Activated naive CD4-positive, alpha-beta T cell treated with Interleukin-2 at 50 U/mL for 16 hours (primary cell): ENCODE measurements at places on chromosomes 1 and 21.

GRCh38 chr21:29299916-29300806 is 1.4 kb downstream of the BACH1 start:
- peak; percentile 59 for DNase-seq

DNA sequence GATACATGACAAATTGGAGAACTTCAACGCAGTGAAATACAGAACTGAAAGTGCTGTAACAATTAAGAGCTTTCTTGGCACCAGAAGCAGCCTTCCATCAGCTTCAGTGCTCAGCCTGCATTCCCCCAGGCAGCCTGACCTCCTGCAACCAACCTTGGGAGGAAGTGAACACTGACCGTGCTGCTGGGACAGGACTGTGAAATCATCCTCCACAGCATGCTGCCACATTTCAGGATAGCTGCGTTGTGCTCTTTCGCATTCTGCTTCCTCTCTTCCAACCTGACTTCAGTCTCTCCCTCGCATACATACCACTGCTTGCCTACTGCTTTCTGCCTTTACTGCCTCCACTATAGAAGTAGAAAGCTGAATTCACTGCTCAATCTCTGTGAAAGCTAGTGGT is 388.6 kb downstream of the RWDD3 start:
- DNase-seq, result no peak

GRCh38 chr1:197948926-197949899 is 32.0 kb downstream of the LHX9 start:
- peak; percentile 37 for DNase-seq

DNA sequence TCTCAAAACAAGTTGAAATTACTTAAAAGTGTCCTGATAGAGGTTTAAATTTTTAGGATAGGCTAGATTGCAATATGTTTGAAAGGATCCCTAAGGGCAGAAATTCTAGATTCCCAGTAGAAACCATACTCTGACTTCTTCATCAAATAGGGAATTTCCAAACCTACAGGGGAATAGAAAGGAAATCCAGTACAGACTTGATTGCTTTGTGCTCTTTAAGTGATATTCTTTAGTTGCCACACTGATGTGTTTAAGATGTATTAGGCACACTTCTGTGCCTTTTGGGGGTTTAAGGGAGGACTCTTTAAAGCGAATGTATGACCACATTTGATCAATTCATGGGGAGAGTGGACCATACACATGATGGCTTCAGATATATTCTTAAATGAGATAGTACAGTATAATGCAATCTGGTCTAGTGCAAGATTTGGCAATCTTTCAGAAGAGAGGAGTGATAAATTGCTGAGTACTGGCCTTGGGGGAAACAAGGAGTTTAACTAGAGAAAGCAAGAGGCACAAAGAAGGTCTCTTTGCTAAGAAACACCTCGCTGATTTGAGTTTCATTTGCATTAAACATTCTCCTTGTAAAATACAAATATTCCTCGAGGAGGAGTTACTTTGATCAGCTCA is 268.8 kb upstream of the NR5A2 start:
- no peak for DNase-seq

- no peak for DNase-seq
Observed at GRCh38 chr1:45275054-45275453, 51.6 kb upstream of the HPDL start.

DNA sequence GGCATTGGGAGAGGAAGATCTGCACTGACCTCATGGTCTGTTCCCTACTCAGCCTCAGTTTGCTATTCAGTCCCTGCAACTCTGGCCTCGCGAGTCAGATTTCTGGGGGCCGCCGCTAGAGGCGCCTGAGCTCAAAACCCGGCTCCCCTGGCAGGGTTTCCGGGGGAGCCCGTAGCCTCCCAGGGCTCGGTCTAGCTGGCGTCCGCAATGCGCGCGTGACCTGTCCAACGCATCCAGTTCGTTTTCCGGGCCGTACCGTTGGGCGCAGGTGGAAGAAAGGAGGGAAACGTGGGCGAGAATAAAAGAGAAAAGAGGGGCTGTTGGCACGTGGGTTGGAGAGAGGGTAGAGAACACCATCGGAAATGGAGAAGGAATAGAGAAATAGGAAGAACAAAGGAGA is at the start of gene ADAM30:
TSS of gene ADAM30 (minus strand) at position 213 of the 400 bp plus-strand sequence. CDS start at position 34, 179 bp downstream.
- no peak for DNase-seq

GRCh38 chr1:41537788-41538351 is 53.4 kb upstream of the EDN2 start:
- no peak for DNase-seq

- DNase-seq, result no peak
Observed at GRCh38 chr1:90190523-90190922, 195.6 kb downstream of the ZNF326 start.

DNA sequence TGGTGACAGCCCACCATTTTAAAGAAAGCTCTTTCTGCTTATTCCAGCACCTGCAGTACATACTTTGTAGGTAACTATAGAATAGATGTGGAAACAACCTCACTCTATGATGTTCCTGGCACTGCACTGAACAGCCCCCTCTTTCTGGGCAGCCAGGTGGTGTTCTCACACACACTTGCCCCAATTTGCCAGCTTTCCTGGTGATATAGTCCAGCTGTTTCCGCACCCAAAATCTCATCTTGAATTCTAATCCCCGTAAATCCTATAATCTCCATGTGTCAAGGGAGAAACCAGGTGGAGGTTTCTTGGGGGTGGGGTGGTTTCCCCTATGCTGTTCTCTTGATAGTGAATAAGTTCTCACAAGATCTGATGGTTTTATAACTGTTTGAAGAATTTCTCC is 102.2 kb downstream of the FCRL5 start:
- DNase-seq, result no peak

- DNase-seq, result no peak
Observed at GRCh38 chr1:107707111-107707510, 257.9 kb downstream of the VAV3 start.

- no peak for DNase-seq
Observed at GRCh38 chr1:53781654-53782053, 42.7 kb upstream of the GLIS1 start.

- no peak for DNase-seq
Observed at GRCh38 chr21:26652854-26653253, 79.8 kb upstream of the CYYR1 start.

DNA sequence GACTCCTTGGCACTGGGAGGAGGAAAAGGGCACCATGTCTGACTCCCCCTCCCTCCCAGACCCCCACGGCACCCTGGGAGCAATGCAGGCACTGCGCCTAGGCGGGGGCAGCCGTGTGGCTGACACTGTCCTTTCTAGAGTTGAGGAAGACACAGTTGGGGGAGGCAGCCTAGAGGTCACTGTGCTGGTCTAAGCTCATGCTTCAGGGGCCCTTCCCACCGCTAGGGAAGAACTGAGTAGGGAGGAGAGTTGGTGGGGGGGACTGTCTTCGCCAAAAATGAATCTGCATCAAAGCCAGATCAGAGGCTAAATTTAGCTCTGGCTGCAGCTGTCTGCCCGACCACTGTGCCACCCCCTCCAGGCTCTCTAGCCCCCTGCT is 3.4 kb downstream of the SEMA6C start:
- DNase-seq, result no peak

GRCh38 chr1:213512316-213512715 is 461.3 kb downstream of the RPS6KC1 start:
- no peak for DNase-seq

- DNase-seq, result no peak
Observed at GRCh38 chr1:228841632-228842031, 106.4 kb downstream of the RHOU start.

DNA sequence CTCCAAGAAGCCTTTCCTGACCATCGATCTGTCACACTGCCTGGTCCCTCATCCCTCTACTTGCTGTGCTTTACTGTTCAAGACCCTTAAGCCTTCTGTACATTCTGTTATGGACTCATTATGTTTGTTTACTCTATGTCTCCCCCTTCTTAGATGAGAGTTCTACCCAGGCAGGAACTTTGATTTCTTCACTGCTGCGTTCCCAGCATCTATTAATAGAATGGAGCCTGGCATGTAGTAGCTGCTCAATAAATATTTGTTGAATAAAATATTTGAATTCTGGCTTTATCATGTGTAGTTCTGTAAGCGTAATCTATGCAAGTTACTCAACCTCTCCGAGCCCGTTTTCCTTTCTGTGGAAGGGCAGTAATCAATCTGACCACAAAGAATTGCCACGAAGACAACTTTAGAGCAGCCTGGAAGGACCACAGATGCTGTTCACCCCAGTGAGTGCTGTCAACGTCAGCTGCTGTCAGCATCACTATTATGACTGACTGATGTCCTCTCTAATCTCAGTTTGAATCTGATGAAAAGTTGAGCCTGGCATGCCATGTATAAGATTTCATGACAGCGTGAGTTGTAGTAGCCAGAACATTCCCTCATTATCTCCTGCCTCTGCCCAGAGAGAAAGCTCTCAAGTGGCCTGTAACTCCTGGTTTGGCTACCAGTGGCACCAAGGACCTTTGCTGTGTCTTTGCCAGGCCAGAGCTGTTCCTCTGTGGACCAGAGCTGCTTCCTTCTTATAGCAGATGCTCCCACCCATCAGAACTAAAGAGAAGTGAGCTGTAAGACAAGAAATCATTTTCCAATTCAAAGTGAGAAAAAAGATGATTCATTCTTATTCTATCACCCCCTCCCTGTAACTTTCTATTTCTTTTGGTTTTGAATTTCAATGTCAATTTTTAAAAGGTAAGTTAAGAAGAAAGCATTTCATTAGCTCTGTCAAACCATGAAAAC is 94.5 kb downstream of the PRDM2 start:
- no peak for DNase-seq

DNA sequence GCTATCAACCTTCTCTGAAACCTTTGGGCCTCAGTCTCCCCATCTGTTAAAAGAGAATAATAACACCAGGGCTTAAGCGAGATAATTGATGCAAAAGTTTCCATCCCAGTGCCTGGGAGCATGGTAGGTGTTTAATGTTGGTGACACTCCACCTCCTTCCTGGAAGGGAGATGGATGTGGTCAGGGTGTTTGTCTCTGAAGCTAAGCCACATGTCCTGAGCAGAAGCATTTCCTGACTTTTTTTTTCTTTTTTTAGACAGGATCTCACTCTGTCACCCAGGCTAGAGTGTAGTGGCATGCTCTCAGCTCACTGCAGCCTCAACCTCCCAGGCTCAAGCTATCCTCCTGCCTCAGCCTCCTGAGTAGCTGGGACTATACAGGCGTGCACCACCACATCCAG is 72.6 kb upstream of the HMGB4 start:
- no peak for DNase-seq

DNA sequence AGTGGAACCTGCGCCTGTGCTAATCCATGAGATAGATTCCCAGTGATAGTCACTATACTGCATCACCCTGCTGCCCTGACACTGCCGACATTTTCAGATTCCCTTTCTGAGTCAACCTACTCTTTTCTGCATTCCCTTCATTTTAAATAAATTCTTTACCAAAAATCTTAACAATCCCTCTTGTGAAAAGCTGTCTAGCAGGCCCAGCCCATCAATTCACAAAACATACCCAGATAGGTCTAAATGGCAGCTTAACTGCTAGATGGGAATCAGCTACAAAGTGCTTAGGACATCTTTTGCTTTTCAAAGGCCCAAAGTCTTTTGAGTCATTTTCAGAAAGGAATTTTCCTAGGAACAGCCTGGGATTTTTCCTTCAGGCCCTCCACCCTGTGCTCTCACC is 180.1 kb upstream of the PTBP2 start:
- DNase-seq, result no peak

- no peak for DNase-seq
Observed at GRCh38 chr1:153626904-153627714, at the start of gene S100A13. S100A13 (minus strand) TSS chr1:153627505; CDS start chr1:153626472, 1,033 bp downstream.

GRCh38 chr1:157106813-157107189 is 7.2 kb upstream of the ETV3L start:
- no peak for DNase-seq

DNA sequence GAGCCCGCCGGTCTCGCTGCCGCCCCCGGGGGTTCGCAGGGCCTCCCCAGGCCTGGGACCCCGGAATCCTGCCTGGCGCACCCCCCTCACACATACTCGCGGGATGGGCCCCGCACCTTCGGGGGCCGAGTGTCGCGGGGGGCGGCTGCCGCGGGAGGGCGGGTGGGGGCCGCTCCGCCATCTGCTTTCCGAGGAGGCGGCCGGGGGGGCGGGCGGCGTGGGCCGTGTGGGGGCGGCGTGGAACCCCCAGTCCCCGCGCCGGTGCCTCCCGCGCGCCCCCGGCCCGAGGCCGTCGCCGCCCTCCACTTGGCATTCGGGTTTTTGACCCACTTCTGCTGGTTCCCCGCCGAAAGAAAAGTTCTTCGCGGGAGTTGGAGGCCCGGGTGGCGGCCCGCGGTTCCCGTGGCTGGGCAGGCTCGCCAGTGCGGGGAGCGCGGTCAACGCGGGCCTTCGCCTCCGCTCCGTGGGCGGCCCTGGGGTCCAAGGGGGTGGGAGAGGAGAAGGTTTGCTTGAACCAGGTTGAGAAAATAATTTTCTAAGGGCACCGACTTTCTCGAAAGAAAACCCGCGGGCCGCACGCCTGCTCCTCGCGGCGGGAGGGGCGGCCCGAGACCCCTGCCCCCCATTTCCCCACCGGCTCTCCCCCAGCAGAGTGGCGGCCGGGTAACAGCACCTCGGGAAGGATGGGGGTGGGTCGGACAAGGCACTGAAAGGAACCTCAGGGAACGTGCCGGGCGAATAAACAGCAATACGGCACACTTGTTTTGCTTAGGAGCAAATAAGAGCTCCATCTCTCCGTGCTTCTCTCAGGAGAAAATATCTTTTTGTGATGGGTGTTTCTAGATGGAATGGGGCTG is 1.6 kb downstream of the PHF13 start:
- DNase-seq, result peak; percentile 26

DNA sequence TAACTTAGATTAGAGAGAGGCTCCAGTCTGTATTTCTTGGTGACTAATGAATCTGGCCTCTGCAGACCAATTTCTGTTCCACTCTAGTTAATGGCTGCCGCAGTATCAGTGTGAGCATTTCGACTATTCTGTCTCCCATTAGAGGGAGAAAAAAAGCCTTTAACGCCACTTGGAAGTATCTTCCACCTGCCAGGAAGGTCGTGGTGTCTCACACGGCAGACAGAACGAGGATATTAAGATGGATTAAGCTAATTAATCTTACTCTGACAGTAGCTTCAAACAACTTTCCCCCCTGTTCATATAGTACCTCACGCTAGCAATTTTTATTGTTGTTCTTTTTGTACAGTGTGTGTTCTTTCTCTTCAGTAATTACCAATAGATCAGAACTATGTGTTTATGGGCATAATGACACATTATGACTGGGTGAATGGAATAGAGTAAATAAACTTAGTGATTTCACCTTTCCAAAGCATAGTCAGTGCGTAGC is 153.8 kb downstream of the ADGRL2 start:
- no peak for DNase-seq
